Immature natural killer cell (primary cell): ENCODE measurements at places on chromosomes 13 and 19. TPM values are rescaled to one million over a fixed set of nuclear protein-coding genes. Genes with fewer than 3 reads are reported as not detected.
A peak's percentile ranks its signal among the peaks of the same experiment; 100 is the strongest.

DNA sequence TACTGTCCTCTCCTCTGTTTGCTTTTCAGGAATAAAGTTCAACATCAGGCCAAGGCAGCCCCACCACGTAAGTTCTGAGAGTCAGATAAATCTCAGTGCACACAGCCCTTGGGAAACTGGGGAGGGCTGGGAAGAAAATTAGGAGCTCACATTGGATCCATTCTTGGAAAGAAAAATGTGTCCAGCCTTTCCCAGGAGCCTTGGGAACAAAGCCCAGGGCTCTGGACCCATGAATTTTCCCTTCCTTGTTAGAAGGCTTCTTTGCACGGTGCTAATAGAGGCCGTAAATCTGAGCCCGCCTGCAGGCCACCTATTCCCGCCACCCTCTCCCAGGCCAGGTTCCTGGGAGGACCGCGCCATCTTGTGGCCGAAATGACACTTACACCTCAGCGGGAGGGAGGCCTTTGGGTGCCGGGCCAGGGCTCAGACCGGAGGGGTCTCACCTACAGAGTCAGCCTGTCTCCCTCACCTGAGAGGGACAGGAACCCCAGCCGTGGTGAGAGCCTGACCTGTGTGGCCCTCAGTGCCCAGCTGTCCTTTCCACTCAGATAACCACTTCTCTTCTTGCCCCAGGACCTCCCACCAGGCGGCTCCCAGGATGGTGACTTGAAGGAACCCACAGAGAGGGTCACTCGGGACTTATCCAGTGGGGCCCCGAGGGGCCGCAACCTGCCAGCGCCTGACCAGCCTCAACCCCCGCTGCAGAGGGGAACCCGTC is 25.1 kb upstream of the KCTD15 start:
- no peaks in the 10 kb centered on the region for H3K36me3 ChIP-seq
- H3K27ac ChIP-seq: no peak overlapping the region
- H3K27me3 ChIP-seq: peaks cover 1% of the 10 kb centered on the region
- DNase-seq: peak; percentile 45
- no peaks in the 10 kb centered on the region for H3K4me1 ChIP-seq
- H3K4me3 ChIP-seq: no peak overlapping the region

DNA sequence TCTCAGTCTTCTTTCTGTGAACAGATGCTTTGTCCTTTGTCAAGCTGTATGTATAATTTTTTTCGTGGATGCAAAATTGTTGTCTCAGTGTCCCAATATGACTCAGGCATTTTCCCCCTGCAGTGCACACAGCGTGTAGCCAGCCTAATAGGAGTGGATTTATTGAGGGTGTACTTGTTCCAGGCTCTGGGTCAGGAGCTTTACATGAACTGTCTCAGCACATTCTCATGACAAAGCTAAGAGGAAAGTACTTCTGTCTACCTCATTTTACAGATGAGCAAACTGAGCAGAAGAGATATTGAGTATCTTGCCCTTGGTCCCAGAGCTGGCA is 50.8 kb downstream of the STK24 start:
- DNase-seq: no peak
- H3K4me1 ChIP-seq: peaks cover 88% of the 10 kb centered on the region
- no peak overlapping the region for H3K27ac ChIP-seq
- no peak overlapping the region for H3K4me3 ChIP-seq

DNA sequence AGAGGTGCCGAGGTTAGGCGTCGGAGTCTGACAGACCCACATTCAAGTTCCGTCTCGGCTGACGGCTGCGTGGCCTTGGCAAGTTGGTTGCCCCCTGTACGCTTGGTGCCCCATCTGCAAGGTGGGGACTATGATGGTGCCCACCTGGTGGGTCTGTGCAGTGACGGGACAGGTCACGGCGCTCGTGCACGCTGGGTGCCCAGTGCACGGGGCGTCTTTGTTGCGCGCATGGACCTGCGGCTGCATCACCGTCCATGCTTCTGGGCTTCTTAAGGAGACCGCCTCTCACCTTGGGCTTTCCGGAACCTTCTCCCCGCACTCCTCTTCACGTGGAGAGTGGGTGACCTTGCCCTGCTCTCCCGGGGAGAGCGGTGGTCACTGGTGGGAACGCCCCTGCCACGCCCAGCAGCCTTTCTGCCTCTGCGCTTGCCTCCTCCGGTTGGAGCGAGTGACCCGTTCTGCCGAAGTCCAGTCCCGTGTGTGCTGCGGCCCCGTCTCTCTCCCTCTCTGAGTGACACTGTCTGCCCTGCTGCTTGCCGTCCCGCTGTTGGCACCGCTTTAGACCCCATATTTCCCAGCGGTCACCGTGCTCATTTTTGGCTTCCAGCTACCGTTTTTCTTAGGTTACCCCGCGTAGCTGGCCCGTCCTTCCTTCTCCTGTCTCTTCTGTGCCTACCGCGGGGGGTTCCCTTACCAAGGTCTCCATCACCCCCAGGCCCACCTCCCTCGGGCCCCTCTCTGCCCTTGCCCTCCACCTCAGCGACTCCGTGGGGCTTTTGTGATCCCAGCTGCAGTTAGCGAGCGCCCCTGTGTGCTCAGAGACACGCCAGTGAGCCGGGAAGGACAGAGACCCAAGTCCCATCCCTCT is 6.4 kb downstream of the ATP11A start:
- H3K27ac ChIP-seq: no peak overlapping the region
- H3K36me3 ChIP-seq: no peaks in the 10 kb centered on the region
- peaks cover 2% of the 10 kb centered on the region for H3K27me3 ChIP-seq
- no peak overlapping the region for H3K4me3 ChIP-seq

RPS16 gene
- polyA plus RNA-seq: 903 TPM

ZNF208 gene
- polyA plus RNA-seq: 0.62 TPM

DNA sequence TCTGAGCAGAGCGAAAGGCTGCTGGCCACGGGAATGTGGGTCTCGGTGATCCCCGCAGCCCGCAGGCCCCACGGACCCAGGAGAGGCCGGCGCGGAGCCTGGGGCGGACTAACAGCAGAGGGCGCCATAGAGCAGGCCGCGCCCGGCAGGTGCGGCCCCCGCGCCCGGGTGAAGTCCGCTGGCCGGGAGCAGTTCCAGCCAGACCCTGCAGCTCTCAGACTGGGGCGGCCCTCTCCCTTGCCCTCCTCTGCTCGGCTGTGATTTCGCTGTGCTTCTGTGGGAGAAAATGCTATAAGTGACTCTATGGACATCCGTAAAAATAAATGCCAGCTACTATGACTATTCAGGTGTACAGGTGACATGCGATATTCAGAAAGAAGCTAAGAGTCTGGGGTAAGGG is 37.7 kb downstream of the GSX1 start:
- DNase-seq: peak; percentile 54
- H3K27me3 ChIP-seq: peaks cover 10% of the 10 kb centered on the region
- no peak overlapping the region for H3K27ac ChIP-seq
- peaks cover 22% of the 10 kb centered on the region for H3K4me1 ChIP-seq
- peak overlapping the region; percentile 23 for H3K4me3 ChIP-seq

GRCh38 chr19:34254698-34255432 is 511 bp downstream of the GARRE1 start:
- peaks cover 32% of the 10 kb centered on the region for H3K4me1 ChIP-seq
- peak; percentile 64 for DNase-seq
- H3K27me3 ChIP-seq: no peaks in the 10 kb centered on the region
- no peaks in the 10 kb centered on the region for H3K36me3 ChIP-seq
- peak overlapping the region; percentile 91 for H3K27ac ChIP-seq

S1PR5 gene
- 659 TPM for polyA plus RNA-seq

PABPC3 gene
- 0.09 TPM for polyA plus RNA-seq

SARS2 gene
- 12.7 TPM for polyA plus RNA-seq

ZNF578 gene
- 4.1 TPM for polyA plus RNA-seq

ZNF724 gene
- 0.77 TPM for polyA plus RNA-seq

- DNase-seq: no peak
- H3K4me3 ChIP-seq: no peak overlapping the region
- H3K27ac ChIP-seq: no peak overlapping the region
- H3K36me3 ChIP-seq: no peaks in the 10 kb centered on the region
- no peaks in the 10 kb centered on the region for H3K27me3 ChIP-seq
These were observed 940.4 kb upstream of the SLC10A2 start for GRCh38 chr13:104006625-104007075.

GRCh38 chr13:31860002-31860401 is 120.7 kb downstream of the RXFP2 start:
- no peak for DNase-seq
- H3K4me1 ChIP-seq: peaks cover 13% of the 10 kb centered on the region
- H3K36me3 ChIP-seq: no peaks in the 10 kb centered on the region
- no peak overlapping the region for H3K27ac ChIP-seq
- H3K27me3 ChIP-seq: peaks cover 2% of the 10 kb centered on the region

DNA sequence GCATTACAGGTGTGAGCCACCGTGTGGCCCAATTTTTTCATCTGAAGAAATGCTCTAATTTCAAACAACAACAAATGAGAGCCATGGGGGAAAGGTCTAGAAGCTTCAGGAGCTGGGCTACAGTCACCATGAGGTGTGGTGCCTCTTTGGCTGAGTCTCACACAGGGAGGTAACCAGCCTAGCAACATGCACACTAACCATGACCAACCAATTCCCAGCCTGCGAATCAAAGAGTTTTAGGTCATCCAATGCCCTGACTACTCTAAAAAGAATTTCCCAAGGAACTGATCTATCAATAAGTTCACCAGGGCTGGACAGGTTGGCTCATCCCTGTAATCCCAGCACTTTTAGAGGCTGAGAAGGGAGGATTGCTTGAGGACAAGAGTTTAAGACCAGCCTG is 29.9 kb downstream of the PBX4 start:
- H3K4me1 ChIP-seq: peaks cover 17% of the 10 kb centered on the region
- no peak for DNase-seq
- H3K27ac ChIP-seq: no peak overlapping the region

GRCh38 chr19:35357867-35358573 is at the start of gene FFAR3:
TSS of gene FFAR3 (plus strand) at chr19:35358460. CDS start at chr19:35358891, 431 bp downstream.
- DNase-seq: no peak
- no peak within 1 kb of the TSS for H3K4me3 ChIP-seq
- peaks cover 20% of the 10 kb centered on the region for H3K4me1 ChIP-seq
- no peaks in the 10 kb centered on the region for H3K27me3 ChIP-seq

DNA sequence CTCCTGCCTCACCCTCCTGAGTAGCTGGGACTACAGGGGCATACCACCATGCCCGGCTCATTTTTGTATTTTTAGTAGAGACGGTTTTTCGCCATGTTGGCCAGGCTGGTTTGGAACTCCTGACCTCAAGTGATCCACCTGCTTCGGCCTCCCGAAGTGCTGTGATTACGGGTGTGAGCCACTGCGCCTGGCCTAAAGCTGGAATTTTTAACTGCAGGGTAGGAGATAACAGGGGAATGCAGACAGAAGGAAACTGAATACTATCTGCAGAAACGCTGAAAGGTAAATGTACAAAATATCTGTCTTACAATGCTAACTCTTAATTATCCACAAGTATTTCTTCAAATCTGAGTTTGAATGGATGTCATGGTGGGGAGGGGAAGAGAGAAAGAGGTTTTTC is 13.8 kb downstream of the TMTC4 start:
- peaks cover 69% of the 10 kb centered on the region for H3K4me1 ChIP-seq
- peaks cover 30% of the 10 kb centered on the region for H3K36me3 ChIP-seq
- no peak overlapping the region for H3K27ac ChIP-seq
- DNase-seq: no peak
- peaks cover 7% of the 10 kb centered on the region for H3K27me3 ChIP-seq

- no peak for DNase-seq
- peaks cover 9% of the 10 kb centered on the region for H3K27me3 ChIP-seq
- H3K36me3 ChIP-seq: no peaks in the 10 kb centered on the region
- H3K4me1 ChIP-seq: no peaks in the 10 kb centered on the region
These were observed 12.8 kb downstream of the MEDAG start for GRCh38 chr13:30918662-30919405.

GRCh38 chr13:114173272-114173671 is 5.8 kb upstream of the CFAP97D2 start:
- H3K27me3 ChIP-seq: no peaks in the 10 kb centered on the region
- no peak for DNase-seq
- H3K4me3 ChIP-seq: no peak overlapping the region
- H3K36me3 ChIP-seq: peaks cover 11% of the 10 kb centered on the region
- H3K27ac ChIP-seq: no peak overlapping the region

KIR2DL3 gene
- polyA plus RNA-seq: 72.4 TPM

ZNF709 gene
- 2.3 TPM for polyA plus RNA-seq

- no peak for DNase-seq
- no peak overlapping the region for H3K27ac ChIP-seq
- no peaks in the 10 kb centered on the region for H3K4me1 ChIP-seq
- no peak overlapping the region for H3K4me3 ChIP-seq
- no peaks in the 10 kb centered on the region for H3K27me3 ChIP-seq
- H3K36me3 ChIP-seq: no peaks in the 10 kb centered on the region
These were observed 228.4 kb upstream of the UFM1 start for GRCh38 chr13:38121267-38121666.

ZNF625 gene
- not detected for polyA plus RNA-seq

DNA sequence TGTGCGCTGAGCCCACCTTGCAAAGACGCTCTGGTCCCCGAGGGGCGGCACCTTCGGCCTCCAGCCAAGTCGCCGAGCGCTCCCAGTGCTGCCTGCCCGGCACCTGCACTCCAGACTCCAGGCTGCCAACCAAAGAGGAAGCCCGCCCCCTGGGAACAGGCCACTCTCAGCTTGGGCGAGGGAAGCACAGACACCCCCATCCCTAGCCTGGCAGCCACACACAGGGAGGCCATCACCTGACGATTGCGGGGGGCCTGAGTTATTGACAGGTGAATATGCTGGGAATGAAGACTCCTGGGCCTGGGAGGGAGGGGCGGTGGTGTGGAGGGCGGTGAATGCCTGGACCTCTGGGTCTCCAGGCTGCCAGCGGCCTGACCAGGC is 10.3 kb upstream of the ZNF492 start:
- DNase-seq: no peak
- peaks cover 5% of the 10 kb centered on the region for H3K27me3 ChIP-seq
- H3K4me1 ChIP-seq: no peaks in the 10 kb centered on the region
- H3K27ac ChIP-seq: no peak overlapping the region

DNA sequence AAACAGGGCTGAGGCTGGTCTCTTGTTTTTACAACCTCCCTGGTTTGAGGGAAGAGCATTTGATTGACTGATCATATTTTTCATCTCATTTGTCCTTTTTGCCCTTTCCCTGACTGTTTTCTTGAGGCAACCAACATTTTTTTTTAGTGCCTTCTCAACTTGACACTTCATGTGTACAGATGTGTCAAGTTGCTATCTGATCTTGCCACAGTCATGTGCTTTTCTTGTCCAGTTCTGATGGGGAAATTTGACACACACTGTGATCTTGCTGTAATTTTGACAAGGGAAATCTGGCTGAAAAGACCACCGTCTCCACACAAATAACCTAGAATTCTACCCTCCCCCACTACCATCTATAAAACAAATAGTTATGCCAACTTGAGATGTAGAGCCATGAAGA is 329.6 kb downstream of the KCTD12 start:
- no peaks in the 10 kb centered on the region for H3K4me1 ChIP-seq
- DNase-seq: no peak
- H3K4me3 ChIP-seq: no peak overlapping the region
- no peaks in the 10 kb centered on the region for H3K27me3 ChIP-seq

DNA sequence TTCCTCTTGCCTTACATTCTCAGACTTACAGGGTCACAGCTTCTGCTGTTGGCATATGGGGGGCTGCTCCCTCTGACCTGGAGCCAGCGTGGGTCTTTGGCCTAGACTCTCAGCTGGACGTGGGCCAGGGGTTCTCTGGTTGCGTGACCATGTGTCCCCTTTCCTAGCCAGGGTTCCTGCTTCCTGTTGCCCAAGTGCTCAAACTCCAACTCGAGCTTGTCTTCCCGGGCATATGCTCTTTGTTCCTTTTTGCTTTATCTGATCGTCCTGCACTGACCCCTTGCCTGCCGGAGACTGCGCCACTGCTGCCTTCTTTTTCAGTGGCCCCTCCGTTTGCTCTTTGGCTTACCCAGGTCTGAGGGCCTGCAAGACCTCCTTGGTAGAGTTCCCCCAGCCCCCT is 25.3 kb upstream of the GPR183 start:
- no peak overlapping the region for H3K4me3 ChIP-seq
- H3K4me1 ChIP-seq: peaks cover 17% of the 10 kb centered on the region
- peaks cover 1% of the 10 kb centered on the region for H3K27me3 ChIP-seq
- DNase-seq: no peak
- no peak overlapping the region for H3K27ac ChIP-seq
